ENCODE measurements at places on chromosomes 1 and 21.
A peak's percentile ranks its signal among the peaks of the same experiment; 100 is the strongest.

GRCh38 chr1:17682400-17682799 lies 72.7 kb upstream of the ACTL8 start:
- DNase-seq = no peak
- H3K4me3 ChIP-seq = no peak overlapping the region
- no peak overlapping the region for H3K27ac ChIP-seq
- no peaks in the 10 kb centered on the region for H3K4me1 ChIP-seq

DNA sequence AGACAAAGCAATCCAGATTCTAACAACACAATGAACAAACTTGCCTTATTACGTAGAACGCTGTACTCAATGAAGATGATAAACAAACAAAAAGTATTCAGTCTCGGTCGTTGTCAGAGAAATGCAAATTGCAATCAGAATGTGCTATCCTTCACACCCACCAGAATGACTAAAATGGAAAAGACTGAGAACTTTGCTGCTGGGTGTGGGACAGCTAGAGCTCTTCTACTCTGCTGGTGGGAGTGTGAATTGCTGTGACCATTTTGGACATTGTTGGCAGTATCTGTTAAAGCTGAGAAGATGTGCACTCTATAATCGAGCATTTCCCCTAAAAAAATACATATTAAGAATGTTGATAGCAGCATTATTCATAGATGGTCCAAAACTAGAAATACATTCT lies 111.4 kb downstream of the PEX14 start:
- H3K27ac ChIP-seq = no peak overlapping the region
- H3K4me3 ChIP-seq = no peak overlapping the region
- H3K27me3 ChIP-seq = no peaks in the 10 kb centered on the region
- peaks cover 7% of the 10 kb centered on the region for H3K4me1 ChIP-seq

GRCh38 chr1:204190212-204191211 lies 5.8 kb downstream of the KISS1 start:
- H3K4me1 ChIP-seq = peaks cover 3% of the 10 kb centered on the region
- no peak for DNase-seq
- peaks cover 60% of the 10 kb centered on the region for H3K27me3 ChIP-seq
- no peak overlapping the region for H3K4me3 ChIP-seq
- no peaks in the 10 kb centered on the region for H3K36me3 ChIP-seq

- no peak for DNase-seq
- H3K4me3 ChIP-seq = no peak overlapping the region
- H3K36me3 ChIP-seq = no peaks in the 10 kb centered on the region
- peaks cover 1% of the 10 kb centered on the region for H3K27me3 ChIP-seq
- no peak overlapping the region for H3K27ac ChIP-seq
These were observed 28.0 kb downstream of the TBX15 start for GRCh38 chr1:118960026-118960561.

DNA sequence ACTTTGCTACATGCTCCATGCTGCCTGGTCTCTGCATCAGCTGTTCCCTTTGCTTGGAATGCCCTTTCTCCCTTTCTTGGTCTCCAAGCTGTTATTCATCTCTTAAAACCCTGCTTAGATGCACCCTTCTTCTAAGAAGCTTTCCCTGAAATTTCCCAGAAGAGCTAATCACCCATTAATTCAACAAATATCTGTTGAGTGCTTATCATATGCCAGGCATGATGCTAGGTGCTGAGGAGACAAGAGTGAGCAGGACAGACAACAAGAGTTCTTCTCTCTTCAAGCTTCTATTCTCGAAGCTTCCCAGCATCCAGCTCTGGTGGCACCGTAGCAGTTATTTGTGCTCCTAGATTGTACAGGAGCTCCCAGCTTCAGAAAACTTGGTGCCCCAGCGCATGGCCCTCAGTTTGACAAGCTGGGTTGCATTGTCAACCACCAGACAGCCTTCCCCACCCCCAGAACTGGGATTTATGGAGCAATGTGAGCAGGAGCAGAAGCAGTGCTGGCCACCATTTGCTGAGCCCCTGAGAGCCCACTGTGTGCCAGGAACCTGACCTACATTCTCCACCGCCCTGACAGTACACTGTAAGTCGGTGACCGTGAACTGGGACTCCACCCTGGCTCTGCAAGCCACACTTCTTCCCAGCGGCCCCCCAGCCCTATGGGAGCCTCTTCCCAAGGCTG lies 68.0 kb upstream of the ACOT11 start:
- H3K27me3 ChIP-seq = peaks cover 14% of the 10 kb centered on the region
- peaks cover 55% of the 10 kb centered on the region for H3K4me1 ChIP-seq
- H3K36me3 ChIP-seq = no peaks in the 10 kb centered on the region

DNA sequence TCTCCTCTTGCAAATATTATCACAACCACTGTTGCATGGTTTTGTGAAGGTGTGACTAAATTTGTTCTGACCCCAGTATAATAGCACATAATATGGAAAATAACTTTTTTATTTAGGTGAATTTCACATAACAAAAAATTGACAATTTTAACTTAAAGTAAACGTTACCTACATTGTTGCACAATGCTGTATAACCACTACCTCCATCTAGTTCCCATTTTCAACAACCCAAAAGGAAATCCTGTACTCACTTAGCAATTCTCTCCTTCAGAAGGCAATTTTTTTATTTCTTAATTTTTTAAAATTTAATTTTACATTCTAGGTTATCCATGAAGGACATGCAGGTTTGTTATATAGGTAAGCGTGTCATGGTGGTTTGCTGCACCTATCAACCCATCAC lies 95.2 kb downstream of the KCNJ6 start:
- DNase-seq = no peak
- H3K27ac ChIP-seq = no peak overlapping the region
- peaks cover 5% of the 10 kb centered on the region for H3K27me3 ChIP-seq
- H3K4me3 ChIP-seq = no peak overlapping the region
- no peaks in the 10 kb centered on the region for H3K36me3 ChIP-seq

GRCh38 chr1:52072291-52072690 lies 16.2 kb downstream of the BTF3L4 start:
- no peak overlapping the region for H3K4me3 ChIP-seq
- H3K27me3 ChIP-seq = no peaks in the 10 kb centered on the region
- H3K27ac ChIP-seq = no peak overlapping the region
- peaks cover 7% of the 10 kb centered on the region for H3K4me1 ChIP-seq
- H3K36me3 ChIP-seq = peaks cover 18% of the 10 kb centered on the region
- DNase-seq = no peak

DNA sequence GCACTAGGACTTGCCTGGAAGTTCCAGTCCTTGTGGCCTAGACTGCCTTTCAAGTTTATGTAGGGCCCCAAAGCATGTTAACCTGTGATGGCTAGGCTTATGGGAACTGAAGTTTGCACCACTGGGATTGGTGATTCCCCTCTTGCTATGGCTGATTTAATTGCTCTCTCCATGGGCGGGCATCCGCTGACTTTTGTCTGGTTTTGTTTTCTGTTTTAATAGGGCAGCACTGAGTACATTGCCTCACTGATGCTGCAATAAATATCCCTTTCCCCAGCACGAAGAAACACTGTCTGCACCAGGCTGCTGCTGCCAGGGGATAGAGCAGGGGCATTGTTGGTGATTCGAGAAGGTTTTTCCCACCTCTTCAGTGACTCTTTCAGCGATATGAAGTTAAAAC lies 73.3 kb upstream of the PDE4B start:
- DNase-seq = no peak
- H3K27me3 ChIP-seq = peaks cover 40% of the 10 kb centered on the region
- H3K27ac ChIP-seq = no peak overlapping the region
- no peak overlapping the region for H3K4me3 ChIP-seq
- no peaks in the 10 kb centered on the region for H3K36me3 ChIP-seq

GRCh38 chr1:98453066-98453465 lies 208.5 kb upstream of the SNX7 start:
- peaks cover 36% of the 10 kb centered on the region for H3K27me3 ChIP-seq
- no peaks in the 10 kb centered on the region for H3K36me3 ChIP-seq
- no peak for DNase-seq
- H3K4me1 ChIP-seq = no peaks in the 10 kb centered on the region
- H3K27ac ChIP-seq = no peak overlapping the region

GRCh38 chr1:214401666-214402065 lies 120.7 kb downstream of the SMYD2 start:
- peaks cover 48% of the 10 kb centered on the region for H3K4me1 ChIP-seq
- H3K36me3 ChIP-seq = peaks cover 15% of the 10 kb centered on the region
- H3K27me3 ChIP-seq = peaks cover 9% of the 10 kb centered on the region
- H3K27ac ChIP-seq = no peak overlapping the region

- no peaks in the 10 kb centered on the region for H3K4me1 ChIP-seq
- no peak overlapping the region for H3K4me3 ChIP-seq
These were observed 33.2 kb upstream of the RGS2 start for GRCh38 chr1:192775631-192776030.

DNA sequence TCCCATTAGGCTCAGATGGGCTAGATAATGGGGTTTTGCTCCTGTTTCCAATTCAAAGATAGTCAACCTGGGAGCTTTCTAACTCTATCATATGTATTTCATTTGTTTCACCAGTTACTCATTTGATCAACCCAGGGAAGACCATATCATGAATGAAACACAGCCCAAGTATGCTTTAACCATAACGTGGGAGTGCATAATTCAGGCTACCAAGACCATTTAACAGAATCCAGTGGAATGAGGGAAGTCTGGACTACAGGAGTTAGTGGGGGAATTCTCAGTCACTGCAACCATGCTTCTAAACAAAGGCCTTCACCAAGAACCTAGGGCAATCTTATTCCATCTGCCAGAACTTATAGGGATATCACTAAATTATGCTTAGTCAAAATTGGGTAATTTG lies 15.0 kb upstream of the SLC16A1 start:
- H3K4me3 ChIP-seq = no peak overlapping the region
- H3K4me1 ChIP-seq = peaks cover 2% of the 10 kb centered on the region
- H3K27ac ChIP-seq = no peak overlapping the region
- peaks cover 37% of the 10 kb centered on the region for H3K36me3 ChIP-seq
- DNase-seq = no peak

DNA sequence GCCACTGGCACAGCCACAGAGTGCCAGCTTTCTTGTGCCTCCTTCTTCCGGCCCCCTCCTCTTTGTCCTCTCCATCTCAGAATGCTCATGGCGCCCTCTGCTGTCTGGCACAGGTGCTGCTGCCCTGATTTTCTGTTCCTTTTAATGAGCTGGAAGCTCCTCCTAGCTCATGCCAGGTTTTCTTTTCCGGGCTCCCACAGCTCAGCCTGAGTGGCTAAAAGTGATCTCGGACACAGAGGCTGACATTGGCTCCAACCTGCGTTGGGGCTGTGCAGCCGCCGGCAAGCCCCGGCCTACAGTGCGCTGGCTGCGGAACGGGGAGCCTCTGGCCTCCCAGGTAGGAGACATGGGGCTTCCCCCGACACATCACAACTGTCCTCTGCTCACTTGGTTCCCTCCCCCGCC lies 18.7 kb downstream of the CNTN2 start:
- H3K4me1 ChIP-seq = no peaks in the 10 kb centered on the region
- H3K36me3 ChIP-seq = no peaks in the 10 kb centered on the region
- H3K4me3 ChIP-seq = no peak overlapping the region
- H3K27ac ChIP-seq = no peak overlapping the region
- H3K27me3 ChIP-seq = no peaks in the 10 kb centered on the region

GRCh38 chr1:105027838-105028471 lies 1278.3 kb downstream of the AMY1C start:
- H3K4me3 ChIP-seq = no peak overlapping the region
- no peaks in the 10 kb centered on the region for H3K4me1 ChIP-seq
- no peak for DNase-seq

DNA sequence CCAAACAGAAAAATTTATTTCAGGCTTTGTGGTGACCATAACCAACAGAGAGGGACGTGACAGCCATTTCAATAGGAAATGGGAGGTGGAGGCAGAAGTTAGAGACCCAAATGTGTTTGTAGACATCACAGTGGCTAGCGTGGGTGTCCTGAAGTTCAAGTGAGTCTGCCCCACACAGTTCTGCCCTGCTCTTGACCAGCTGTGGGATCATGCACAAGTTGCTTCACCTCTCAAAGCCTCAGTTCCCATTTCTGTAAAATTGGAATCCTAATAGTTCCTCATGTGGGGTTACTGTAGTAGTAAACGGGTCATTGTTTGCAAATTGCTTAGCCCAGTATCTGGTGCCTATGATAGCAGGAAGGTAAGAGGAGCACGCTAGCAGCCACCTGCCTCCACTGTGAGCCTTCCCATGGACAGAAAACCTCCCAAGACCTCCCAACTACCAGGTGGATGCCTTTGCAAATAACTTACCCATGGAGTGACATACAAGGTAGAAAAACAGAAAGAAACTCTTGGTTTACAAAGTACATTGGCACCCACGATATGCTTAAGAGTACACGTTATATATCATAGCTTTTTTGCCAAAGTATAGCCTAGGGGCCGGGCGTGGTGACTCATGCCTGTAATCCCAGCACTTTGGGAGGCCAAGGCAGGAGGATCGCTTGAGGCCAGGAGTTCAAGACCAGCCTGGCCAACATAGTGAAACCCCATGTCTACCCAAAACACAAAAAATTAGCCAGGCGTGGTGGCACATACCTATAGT lies 29.1 kb downstream of the FHAD1 start:
- peaks cover 4% of the 10 kb centered on the region for H3K4me1 ChIP-seq
- no peaks in the 10 kb centered on the region for H3K36me3 ChIP-seq
- H3K27ac ChIP-seq = no peak overlapping the region
- H3K27me3 ChIP-seq = peaks cover 43% of the 10 kb centered on the region
- no peak for DNase-seq
- no peak overlapping the region for H3K4me3 ChIP-seq

- no peak for DNase-seq
- H3K27me3 ChIP-seq = peaks cover 25% of the 10 kb centered on the region
- no peaks in the 10 kb centered on the region for H3K36me3 ChIP-seq
- no peak overlapping the region for H3K4me3 ChIP-seq
- no peak overlapping the region for H3K27ac ChIP-seq
- H3K4me1 ChIP-seq = no peaks in the 10 kb centered on the region
These were observed 162.4 kb downstream of the ZSCAN20 start for GRCh38 chr1:33634806-33635205.

DNA sequence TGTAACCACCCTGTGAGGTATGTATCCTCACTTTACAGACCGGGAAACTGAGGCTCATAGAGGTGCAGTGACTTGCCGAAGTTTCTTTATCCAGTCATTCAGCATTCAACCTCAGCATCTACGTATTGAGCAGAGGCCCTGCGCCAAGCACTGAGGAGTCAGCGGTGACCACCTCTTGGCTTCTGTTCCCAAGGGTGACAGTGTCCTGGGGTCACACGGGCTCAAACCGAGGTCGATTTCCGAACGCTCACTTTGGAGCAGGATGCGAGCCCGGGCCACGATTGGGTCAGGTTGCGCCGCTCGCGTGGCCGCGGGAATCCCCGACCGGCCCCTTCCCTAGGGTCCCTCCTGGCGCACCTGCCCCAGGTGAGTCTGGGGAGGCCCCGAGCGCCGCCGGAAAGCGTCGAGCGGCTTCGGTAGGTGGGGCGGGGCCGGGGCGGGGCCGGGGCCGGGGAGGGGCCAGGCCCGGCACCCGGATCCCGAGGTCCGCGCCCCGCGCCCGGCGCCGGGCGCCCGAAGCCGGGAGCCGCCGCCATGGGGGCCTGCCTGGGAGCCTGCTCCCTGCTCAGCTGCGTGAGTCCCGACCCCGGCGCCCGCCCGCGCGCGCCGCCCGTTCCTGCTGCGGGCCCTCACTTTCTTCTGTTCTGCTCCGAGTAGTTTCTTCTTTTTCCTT lies at the start of gene SERINC2:
SERINC2 (plus strand) TSS at position 482 of the 673 bp plus-strand sequence; CDS start at position 535, 53 bp downstream.
- no peak for DNase-seq
- H3K4me3 ChIP-seq = peak within 1 kb of the TSS; percentile 77
- H3K27me3 ChIP-seq = peaks cover 71% of the 10 kb centered on the region
- no peak within 1 kb of the TSS for H3K27ac ChIP-seq
- H3K36me3 ChIP-seq = peaks cover 1% of the 10 kb centered on the region
- H3K4me1 ChIP-seq = peaks cover 9% of the 10 kb centered on the region
